Inflammatory macrophage treated with lipopolysaccharide for 1 hour (primary cell): ENCODE measurements at places on chromosomes 4 and X.

- no peak for DNase-seq
Measured at GRCh38 chrX:4451591-4451990, 738.1 kb upstream of the PRKX start.

DNA sequence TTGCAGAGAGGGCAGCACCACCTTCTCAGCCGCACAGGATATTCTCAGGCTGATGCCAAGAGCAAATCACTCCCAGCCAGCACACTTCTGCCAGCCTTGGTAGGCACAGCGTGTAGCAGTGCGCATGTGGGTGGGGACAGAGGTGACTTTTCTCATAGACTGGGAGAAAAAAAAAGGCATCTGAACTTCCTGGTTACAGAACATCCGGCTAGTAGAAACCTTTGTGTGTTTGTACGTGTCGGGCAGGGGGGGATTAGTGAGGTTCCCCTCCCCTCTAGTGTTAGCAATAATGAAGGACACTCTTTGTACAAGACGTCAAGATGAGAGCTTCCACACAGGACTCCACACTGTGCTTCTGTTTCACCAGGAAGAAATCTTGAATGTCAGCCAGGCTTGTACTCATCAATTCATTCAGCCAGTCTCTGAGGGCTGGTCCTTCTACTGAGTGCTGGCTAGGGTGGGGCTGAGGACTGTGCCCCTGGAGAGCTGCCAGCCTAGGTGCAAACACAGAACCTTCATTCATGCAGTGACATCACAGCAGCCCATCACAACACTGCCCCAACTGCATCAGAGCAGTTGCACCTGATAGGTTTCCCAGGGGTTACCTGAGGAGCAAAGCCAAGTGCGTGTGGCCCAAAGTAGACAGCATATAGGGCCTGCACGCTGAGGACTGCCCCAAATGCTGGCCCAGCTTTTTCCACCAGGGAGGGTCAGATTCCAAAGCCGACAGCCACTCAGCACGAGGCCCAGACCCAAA, 34.7 kb downstream of the SLC25A5 start:
- DNase-seq = no peak

GRCh38 chrX:139200793-139201192, 329.7 kb upstream of the F9 start:
- DNase-seq = no peak

DNA sequence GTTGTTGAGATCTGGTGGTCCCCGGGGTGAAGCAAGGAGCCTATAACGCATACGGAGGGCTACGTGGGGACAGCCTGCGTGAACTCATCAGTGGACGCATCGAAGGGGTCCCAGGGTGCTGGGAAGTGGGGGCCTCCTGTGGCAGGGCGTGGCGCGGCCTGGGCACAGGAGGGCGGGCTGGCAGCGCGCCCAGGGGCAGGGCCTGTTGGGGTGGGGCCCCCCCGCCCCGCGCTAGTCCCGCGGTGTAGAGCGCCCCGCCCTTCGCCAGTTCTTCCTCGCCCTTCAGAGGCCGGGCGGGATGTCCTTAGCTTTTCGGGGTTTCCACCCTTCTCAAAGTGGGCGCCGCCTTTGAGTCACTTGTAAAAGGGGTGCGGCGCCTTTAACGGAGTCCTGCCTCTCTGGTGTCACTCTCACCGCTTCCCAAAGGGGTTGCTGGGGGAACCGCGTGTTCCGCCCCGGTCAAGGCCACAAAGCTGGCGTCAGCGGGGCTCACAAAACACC, 632 bp downstream of the PLP2 start:
- DNase-seq = peak; percentile 81

DNA sequence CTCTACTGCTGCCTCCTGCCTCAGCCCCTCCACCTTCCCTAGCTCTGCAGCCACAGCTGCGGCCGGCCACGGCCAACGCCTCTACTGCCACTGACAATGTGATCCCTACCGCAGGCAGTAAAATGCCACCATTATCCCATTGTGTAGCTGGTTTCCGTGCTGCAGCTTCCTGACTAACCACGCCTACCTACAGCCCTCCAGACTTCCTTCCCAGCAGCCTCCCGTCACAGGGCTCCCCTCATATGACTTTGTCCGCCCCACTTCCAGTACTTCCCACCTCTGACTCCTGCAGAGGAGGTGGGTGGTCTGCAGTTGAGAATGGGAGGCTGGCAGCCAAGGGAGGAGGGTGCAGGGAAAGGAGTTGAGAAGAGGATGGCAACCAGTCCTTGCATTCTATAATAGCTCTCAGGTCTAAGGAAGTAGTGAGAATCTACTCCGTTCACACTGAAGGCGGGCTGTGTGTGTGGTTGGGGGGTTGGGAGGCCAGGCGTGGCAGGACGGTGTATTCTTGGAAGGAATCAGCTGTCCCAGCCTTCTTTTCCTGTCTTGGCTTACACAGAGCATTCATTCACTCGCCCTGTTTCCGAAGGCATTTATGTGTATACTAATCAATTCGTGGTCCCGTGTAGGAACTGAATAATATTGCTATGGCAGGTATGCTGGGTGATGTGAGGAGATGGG, 33.1 kb upstream of the USP51 start:
- DNase-seq = no peak

- peak; percentile 49 for DNase-seq
Measured at GRCh38 chr4:40992472-40993295, 221.7 kb downstream of the APBB2 start.

DNA sequence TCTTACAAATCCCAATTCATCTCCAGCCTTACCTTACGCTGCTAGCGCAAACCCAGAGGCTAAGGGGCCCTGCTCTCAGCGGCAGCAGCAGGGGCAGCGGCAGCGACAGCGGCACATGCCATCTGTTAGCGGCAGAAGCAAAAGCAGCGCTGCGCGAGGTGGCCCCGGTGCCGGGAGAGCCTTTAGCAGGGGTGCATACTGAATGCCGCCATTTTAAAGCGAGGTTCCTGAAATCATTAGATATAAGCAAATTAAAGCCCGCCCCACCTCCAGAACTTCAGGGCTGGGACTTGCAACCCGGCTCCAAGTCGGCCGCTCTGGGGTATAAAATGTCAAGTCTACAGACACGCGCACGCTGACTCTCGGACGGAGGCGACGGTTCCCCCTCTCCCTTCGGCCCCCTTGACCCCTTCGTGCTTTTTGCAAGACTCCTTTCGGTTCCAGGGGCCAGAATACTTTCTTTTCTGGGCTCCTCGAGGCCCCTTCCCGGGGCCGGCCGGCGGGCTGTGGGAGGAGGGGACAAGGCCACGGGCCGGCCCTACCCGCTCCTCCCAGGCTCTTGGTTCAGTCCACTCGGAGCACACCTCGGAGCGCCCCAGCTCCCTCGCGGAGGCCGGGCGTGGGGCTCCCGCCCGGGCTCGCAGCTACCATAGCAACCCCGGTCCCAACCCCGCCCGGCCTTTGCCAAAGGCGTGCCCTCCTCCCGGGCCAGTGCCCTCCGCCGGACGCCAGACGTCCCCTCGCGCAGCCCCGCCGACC, at the start of gene MBNL3:
Gene MBNL3, minus strand, starts transcription at position 220 of the 759 bp plus-strand sequence. CDS start 49,427 bp downstream, outside the sequence.
- peak; percentile 43 for DNase-seq

GRCh38 chr4:14196131-14196530, 568.6 kb upstream of the BOD1L1 start:
- DNase-seq = peak; percentile 36

DNA sequence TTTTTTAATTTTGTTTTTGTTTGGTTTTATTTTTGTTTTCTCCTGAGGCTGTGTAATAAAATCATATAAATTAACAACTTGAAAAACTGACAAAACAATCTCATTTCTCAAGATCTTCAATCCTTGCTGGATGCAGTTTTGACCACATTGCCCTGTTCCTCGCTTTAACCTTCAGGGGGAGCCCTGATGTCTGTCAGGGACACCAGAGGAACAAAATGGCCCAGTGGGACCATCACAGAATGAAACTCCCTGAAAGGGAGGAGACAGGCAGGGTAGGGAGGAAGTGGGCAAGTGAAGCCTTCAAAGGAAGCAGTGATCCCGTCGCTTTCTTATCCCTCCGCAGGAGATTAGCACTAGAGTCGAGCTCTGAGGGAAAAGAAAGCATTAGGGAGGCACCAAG, 274.9 kb upstream of the LDB2 start:
- DNase-seq = no peak

- DNase-seq = no peak
Measured at GRCh38 chr4:93355411-93355810, 473.1 kb upstream of the ATOH1 start.

DNA sequence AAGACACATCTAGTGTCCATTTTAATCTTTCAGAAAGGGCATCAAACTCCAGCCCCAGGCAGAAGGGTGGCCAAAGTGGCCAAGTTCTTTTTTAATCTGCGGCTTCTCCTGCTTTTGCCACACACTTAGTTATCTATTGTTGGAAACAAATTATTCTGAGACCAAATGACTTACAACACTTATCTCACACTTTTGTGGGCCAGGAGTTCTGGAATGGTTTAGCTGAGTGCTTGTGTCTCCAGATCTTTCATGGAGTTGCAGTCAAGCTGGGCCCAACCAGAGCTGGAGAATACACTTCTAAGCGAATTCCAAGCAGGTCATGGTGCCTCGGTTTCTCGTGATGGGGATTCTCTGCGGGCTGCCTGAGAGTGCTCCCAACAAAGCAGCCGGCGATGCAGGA, 4.0 kb downstream of the TXK start:
- DNase-seq = no peak

GRCh38 chr4:15656038-15656470, 897 bp upstream of the FBXL5 start:
- no peak for DNase-seq

DNA sequence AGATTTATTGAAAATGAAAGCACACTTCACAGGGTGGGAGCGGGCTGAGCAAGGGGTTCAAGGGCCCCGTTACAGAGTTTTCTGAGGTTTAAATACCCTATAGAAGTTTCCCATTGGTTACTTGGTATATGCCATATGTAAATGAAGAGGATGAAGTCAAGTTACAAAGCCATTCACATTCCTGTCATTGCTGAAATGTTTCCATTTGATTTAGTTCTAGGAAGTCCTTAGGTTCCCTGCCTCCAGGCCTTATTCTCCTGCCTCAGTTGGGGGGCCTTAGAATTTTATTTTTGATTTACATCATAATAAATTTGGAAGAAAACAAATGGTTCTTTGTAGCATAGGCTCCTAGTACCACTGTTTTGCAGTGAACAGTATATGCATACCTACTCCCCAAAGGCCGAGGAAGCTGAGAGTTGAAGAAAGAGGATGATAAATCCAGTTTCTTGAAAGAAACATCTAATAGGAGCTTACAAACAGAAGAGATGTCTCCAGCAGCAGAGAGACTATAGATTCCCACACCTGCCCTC, 31.8 kb downstream of the SERTM2 start:
- no peak for DNase-seq

- no peak for DNase-seq
Measured at GRCh38 chr4:98606894-98607293, 51.5 kb downstream of the TSPAN5 start.

GRCh38 chrX:107484002-107484726, 34.7 kb downstream of the FRMPD3 start:
- no peak for DNase-seq

- DNase-seq = no peak
Measured at GRCh38 chr4:164931551-164932324, 45.7 kb downstream of the TRIM61 start.

GRCh38 chr4:145719752-145720624, 40.0 kb downstream of the C4orf51 start:
- DNase-seq = no peak

- DNase-seq = no peak
Measured at GRCh38 chr4:1588306-1588705, 95.8 kb downstream of the FAM53A start.

GRCh38 chrX:2387614-2388239, 113.0 kb downstream of the DHRSX start:
- DNase-seq = no peak

GRCh38 chrX:37678574-37678973, 7.0 kb upstream of the XK start:
- DNase-seq = no peak

DNA sequence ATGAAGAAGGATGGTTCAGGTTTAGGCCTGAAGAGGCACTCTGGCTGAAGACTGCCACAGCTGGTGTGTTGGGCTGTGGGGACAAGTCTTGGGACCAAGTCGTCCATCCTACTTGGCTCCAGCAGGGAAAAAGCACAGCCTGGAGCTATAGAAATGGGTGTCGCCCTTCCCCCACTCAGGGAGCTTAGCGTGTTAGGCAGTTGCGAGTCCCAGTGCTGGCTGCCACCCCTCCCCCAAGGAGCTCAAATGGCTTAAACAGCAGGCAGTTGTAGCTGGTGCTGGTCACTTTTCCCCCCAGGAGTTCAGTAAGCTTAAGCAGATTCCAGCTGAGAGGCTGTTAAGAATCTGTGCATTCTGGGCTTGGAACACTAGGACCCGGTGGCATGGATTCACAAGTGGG, 319.5 kb upstream of the POF1B start:
- no peak for DNase-seq

DNA sequence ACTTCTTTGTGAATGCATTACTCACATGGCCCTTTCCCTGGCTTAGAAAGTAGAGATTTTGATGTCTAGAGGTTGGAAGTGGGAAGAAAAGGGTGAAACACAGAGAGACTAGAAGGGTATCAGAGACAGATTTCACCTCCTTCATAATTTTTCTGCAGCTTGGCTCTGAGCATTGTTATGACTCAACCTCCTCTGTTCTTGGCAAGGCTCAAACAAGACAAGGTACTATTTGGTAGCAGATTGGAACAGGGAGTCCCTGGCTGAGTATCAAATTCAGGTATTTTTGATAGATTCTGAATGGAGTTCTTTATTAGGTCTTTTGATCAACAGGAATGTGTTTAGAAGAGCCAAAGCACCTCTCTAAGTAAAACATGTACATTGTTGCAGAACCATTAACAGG, 146.3 kb upstream of the CHRDL1 start:
- no peak for DNase-seq

GRCh38 chr4:102285831-102286230, 59.5 kb downstream of the SLC39A8 start:
- DNase-seq = no peak

GRCh38 chr4:101630319-101630986, 160.1 kb upstream of the BANK1 start:
- DNase-seq = no peak

DNA sequence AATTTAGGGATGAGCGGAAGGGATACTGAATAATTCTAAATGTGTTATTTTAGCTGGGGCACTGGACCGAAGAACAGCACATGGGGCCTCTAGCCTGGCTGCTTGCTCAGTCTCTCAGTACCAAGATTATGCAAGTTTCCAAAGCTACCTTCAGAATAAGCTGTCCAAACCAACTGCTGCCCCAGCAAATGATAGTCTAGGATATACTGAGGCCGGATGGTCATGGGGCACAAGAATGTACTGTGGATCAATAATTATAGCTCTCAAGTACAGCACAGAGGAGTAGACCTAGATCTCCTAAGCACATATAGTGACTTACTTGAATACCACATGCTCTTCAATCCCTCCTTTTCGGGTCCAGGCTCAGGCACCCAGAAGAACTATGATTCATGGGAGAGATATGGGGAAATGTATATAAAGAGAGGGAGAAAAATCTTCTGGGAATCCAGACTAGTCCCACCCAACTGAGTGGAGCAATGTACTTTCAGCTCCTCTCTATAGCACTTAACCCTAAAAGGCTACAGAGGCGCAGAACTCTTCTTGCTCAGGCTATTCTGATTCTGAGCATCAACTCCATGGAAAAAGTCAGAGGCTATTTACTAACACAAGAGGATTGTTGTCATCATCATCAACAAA, 160.3 kb upstream of the GPC4 start:
- no peak for DNase-seq
